Activated naive CD8-positive, alpha-beta T cell treated with anti-CD3 and anti-CD28 coated beads, Interleukin-2, amount 10 ng/mL, durations not matched to agents 7 days and 5 days (primary cell): ENCODE measurements at places on chromosomes 16 and 17. TPM values are rescaled to one million over a fixed set of nuclear protein-coding genes. Genes with fewer than 3 reads are reported as not detected.

SMIM36 gene
- total RNA-seq, result not detected

HAS3 gene
- total RNA-seq, result 1.6 TPM

PRAC1 gene
- not detected for total RNA-seq

EVI2A gene
- 78.3 TPM for total RNA-seq

AKTIP gene
- total RNA-seq, result 60.9 TPM

PHLPP2 gene
- 7.2 TPM for total RNA-seq
